Stimulated activated CD4-positive, alpha-beta T cell treated with anti-CD3 and anti-CD28 coated beads, Interleukin-4, amount 100 ng/mL, for 1 hour (primary cell): ENCODE measurements at places on chromosomes 12 and 14.

DNA sequence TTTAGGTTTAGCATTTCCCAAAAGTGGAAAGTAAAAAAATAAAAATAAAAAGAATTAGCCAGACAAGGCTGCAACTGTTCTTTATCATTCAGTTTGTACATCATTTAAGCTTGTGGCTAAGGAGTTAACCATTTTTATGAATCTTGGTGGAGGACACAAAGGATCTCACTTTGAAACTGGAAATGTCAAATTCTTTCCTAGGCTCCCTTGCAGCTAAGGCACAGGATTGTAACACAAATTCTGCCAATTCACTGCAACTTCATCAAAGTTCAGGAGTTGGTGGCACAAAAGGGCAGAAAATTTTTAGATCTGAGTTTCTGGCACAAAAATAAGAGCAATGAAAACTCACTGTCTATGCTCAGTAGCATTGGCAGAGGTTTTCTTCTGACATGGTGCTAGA is 211.2 kb upstream of the SYT10 start:
- DNase-seq = no peak

GRCh38 chr12:47087088-47087688 is 7.4 kb upstream of the AMIGO2 start:
- no peak for DNase-seq

GRCh38 chr12:7073946-7074345 is 13.4 kb downstream of the C1S start:
- no peak for DNase-seq

- DNase-seq = no peak
Measured at GRCh38 chr12:1819050-1819449, 1.3 kb upstream of the LRTM2 start.

DNA sequence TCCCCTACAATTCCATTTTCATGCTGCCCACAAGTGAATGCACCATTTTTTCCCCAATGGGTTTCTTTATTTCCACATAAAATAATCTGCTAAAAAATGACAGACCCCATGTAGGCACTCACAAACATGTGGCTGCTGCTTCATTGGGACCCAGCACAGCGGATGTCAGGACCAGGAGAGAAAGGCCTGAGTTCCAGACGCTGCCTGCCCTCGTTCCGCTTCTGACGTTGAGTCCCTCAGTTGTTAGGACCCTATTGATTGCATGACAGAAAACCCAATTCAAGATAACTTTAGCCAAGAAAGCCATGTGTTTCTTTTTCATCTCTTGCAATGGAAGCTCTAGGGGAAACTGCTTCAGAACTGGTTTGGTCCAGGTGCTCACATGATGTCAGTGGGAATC is 34.6 kb downstream of the ADGRD1 start:
- DNase-seq = no peak

DNA sequence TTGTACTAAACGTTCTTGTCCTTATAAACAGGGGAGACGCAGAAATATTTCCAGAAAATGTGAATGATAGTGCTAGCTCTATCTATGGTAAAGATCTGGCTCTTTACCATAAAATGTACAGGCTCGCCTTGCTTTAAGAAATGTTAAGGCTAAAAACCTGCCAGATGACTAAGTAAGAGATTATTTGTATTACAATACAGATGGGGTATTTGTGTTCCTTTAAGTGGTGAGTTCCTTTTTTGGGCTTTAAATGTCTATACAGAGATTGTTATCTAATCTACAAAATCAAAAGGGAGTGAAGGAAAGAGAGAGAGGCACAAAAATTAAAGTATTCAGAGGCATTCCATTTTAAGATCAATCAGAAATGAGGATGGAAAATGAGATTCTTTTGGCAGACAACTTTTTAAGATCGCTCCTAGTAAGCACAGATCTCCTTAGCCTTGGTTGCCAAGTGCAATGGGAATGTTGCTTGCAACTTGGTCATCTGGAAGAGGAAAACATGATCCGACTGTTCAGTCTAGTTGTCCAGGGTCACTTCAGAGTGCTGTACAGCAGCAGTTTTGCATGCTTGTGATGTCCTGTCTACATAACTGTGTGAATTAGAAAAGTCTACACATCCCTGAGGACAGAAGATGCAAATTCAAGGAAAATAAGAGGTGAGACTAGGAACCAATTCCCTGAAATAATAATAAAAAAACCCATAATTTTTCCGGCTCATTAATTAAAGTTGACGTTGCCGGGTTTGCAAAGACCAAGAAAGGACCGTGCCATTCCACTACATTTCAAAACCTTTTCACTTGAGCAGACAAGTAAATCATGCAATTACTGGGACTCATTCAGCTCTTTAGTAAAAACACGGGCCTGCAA is 380.8 kb downstream of the EGLN3 start:
- no peak for DNase-seq

GRCh38 chr12:118237908-118238307 is 102.0 kb downstream of the PEBP1 start:
- DNase-seq = no peak

GRCh38 chr12:81084811-81085350 is 7.0 kb downstream of the ACSS3 start:
- DNase-seq = no peak

DNA sequence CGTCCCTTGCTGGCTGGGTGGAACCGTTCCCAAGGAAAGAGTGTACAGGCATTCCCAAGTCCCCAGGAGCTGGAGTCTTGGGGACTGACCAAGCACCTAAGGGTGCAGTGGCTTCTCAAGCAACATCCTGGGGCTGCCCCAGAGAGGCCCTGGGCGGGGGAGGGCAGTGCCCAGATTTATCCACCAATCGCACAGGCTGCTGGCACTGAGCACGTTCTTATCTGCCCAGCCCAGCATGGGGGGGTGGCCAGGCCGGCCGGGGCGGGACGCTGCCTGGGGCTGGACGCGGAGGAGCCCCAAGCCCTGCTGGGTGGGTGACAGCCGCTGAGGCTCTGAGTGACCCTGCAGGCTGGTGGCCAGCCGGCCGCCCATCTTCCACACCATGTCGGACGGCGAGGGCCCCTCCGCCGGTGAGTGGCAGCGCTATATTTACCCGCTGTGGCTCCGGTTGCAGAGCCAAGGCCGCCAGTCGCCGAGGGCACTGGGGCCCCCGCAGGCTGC is 53.4 kb downstream of the CYP46A1 start:
- DNase-seq = no peak

- DNase-seq = no peak
Measured at GRCh38 chr14:81550001-81550637, 16.5 kb upstream of the SEL1L start.

DNA sequence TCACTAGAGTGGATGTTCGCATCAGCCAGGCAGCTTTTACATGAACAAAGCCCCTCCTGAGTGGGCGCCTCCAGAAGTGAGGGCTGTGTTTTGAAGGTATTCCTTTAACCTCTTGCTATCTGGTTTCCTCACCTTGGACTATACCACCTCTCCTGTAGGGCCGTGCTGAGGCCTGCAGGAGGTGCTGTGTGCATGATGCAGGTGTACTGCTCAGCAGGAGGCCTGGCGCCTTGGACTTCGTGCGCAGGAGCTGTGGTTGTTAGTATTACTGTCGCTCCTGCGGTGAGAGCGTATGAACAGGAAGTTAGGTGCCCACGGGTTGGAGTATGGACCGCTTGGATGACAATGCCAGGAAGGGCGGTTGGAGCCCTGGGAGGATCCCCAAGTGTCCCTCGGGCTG is 130.7 kb downstream of the TSPAN9 start:
- DNase-seq = no peak

GRCh38 chr12:78293059-78293686 is 462.5 kb downstream of the NAV3 start:
- no peak for DNase-seq

DNA sequence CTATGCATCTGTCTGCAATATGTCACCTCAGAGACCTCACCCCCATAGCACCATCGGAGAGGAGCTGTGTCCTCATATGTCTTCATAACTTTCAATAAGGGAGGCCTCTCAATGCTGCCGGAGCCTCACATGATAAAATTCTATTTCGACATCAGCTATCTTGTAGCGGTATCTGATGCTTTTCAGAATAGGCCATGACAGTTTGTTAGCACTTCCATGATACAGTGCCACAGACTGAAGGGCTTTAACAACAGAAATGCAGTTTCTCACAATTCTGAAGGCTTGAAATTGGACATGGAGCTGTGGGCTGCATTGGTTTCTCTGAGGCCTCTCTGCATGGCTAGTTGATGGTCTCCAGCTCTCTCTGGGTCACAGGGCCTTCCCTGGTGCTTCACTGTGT is 125.0 kb upstream of the PZP start:
- DNase-seq = no peak

DNA sequence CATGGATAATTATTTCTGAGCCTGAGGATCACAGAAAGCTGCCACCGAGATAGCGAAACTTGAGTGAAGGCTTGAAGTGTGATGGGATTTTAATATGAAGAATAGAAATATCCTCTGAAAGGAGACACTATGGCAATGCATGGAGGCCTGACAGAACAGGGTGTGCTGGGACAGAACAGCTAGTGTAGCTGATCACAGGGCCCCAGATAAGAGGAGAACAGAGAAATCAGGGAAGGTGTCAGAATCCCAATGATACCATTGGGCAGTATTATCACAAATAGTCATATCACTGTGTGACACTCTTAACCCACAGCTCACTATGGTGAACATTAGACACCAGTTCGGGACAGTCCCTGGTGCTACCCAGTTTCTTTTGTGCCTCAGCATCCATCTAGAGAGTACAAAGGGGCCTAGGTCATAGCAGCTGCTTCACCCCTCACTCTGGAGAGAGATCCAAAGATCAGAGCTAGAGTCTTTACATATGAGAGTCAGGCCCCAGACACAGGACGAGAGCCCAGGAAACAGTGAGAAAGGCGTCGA is 506 bp upstream of the OR10P1 start:
- no peak for DNase-seq

GRCh38 chr12:107145397-107145796 is 52.0 kb upstream of the CRY1 start:
- DNase-seq = no peak

DNA sequence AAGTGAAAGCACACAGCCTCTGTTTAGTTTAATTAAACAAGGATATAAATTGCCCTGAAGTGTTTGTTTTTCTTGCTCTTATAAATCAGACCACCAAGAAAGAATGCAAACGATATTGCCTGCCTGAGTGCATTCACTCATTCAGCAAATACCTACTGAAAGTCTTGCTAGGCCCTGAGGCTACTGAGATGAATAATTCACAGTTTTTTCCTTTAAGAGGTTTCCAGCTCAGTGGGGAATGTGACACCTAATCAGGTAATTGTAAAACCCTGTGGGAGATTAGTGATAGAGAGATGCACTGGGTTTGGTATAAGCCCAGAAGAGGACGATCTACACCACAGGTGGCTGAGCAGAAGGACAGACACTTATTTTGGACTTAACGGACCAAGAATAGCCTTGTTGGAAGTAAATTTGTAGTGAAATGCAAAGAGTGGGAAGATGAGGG is 151.4 kb downstream of the SLC35F4 start:
- DNase-seq = no peak

DNA sequence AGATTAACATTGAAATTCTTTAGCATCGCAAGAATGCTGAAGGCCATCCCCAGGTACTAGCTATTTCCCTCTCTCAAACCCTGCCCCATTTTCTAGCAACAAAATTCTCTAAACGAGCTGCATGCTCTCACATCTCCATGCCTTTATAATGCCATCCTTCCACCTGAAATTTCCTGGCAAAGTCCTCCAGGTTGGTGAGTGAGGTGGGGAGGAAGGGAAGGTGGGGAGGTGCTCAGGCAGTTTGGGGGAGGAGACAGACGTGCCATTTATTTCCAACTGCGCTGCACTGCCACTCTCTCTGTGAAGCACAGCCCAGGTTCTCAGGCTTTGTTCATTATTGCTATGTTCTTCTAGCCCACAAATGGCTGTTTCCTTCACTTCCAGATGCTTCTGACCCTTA is 208.4 kb downstream of the PAWR start:
- DNase-seq = no peak

GRCh38 chr12:72110937-72111650 is 161.1 kb upstream of the TRHDE start:
- no peak for DNase-seq

DNA sequence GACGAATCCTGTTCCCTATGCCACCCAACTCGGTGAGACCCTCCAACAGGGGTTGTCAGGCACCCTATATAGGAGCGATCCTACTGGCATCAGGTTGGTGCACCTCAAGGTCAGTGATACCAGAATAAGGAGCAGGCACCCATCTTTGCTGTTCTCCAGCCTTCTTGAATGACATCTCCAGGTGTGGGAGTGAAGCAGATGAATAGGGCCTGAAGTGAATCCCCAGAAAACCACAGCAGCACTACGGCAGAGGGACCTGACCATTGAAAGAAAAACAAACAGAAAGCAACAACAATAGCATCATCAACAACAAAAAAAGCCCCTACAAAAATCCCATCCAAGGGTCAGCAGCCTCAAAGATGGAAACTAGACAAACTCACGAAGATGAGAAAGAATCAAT is 445.2 kb upstream of the ATP2B1 start:
- no peak for DNase-seq

DNA sequence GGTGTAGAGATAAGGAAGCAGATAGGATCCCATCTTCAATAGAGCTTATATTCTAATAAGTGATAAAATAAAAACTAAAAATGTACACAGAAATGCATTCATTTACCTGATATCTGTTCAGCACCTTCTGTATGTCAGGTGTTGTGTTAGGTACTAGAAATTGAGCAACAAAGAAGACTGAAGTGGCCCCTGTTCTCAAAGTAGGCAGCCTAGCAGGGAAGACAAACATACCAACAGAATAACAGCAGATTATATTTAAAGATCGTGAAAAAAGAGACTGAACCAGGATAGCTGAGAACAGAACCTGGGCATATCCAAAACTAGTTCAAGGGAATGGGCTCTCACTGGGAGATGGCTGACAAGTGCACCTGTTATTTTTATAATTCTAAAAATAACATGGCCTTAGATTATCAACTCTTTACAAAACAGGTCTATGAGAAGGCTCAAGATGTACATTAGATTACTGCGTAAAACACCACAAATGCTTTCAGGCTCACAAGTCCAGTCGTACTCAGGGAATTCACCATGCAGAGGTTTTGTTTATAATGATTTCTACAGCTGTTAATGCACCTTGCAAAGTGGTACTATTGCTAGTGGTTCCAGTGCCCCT is 16.4 kb downstream of the ANO6 start:
- DNase-seq = no peak

DNA sequence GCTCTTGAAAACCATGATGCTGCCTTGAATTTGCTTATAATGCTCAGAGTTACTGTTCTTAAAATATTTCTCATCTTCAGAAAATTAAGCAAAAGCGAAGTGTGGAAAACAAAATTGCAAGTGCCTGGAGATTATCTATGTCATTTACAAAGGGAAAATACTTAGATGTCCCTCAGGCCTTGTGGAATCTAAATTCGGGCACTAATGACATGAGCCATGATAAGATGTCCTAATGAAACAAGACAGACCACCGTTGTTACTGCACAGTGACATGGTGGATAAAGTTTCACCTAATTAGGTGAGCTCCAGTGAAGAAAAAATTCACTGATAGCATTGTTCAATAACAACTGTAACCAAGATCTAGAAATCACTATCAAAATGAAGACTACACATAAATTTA is 30.4 kb downstream of the PPP1R13B start:
- DNase-seq = no peak
